ENCODE measurements at places on chromosomes 6 and 20. TPM values are rescaled to one million over a fixed set of nuclear protein-coding genes. Genes with fewer than 3 reads are reported as not detected.

PAK5 gene
- not detected for total RNA-seq

CST7 gene
- not detected for total RNA-seq

SLC17A3 gene
- not detected for total RNA-seq

BICRAL gene
- total RNA-seq: 3.9 TPM

PRDM1 gene
- 8.0 TPM for total RNA-seq

Data from smooth muscle cell of the umbilical artery (primary cell).